ENCODE measurements at places on chromosomes 4 and X.
A peak's percentile ranks its signal among the peaks of the same experiment; 100 is the strongest.

GRCh38 chrX:40897718-40898270 is 162.5 kb upstream of the MED14 start:
- no peak for DNase-seq

DNA sequence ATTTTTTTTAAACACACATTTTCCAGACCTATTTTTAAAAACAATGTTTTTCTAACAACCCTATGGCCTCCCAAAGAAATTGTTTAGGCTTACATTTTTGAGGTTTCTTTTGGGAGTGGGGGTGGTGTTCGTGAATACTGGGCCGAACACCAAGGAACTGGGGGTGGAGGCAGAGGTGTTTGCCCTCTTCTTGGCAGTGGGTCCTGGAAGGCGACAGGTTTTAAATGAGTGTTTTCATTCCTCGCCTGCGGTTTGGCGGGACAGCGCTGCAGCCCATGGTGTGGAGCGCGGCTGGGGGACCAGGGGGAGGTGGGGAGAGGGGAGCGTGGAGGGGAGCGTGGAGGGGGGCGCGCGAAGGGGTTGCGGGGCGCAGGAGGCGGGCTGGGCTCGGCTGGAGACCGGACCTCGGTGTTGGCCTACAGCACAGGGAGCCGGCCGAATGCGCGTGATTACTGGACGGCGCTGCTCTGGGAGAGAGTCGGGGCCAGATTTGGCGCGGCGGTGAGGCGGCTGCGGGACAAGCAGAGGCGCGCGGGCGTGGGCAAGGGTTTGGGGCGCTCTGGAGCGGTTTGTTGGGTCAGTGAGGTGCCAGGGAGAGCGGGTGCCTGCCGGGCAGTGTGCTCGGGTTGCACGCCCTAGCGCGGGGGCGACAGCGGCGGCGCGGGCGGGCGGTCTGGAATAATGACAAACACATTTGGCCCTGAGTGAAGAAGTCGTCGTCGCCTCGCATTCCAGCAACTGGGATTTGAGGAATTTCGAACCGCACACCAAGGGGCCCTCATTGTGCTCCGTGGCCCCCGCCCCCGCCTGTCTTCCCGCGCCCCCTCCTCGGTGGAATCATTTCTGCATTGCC is 764 bp downstream of the PDGFRA start:
- no peak for DNase-seq

GRCh38 chr4:88857588-88857987 is 160.0 kb upstream of the NAP1L5 start:
- DNase-seq: no peak

- DNase-seq: no peak
Observed at GRCh38 chr4:23365086-23365485, 524.8 kb downstream of the PPARGC1A start.

GRCh38 chr4:1296324-1297022 is 6.8 kb downstream of the MAEA start:
- peak; percentile 57 for DNase-seq

GRCh38 chr4:72969976-72970375 is 99.5 kb downstream of the COX18 start:
- DNase-seq: no peak
